ENCODE measurements at places on chromosomes 7 and 10.

GRCh38 chr10:114520453-114520852 is 116.2 kb upstream of the AFAP1L2 start:
- peak; percentile 61 for DNase-seq

DNA sequence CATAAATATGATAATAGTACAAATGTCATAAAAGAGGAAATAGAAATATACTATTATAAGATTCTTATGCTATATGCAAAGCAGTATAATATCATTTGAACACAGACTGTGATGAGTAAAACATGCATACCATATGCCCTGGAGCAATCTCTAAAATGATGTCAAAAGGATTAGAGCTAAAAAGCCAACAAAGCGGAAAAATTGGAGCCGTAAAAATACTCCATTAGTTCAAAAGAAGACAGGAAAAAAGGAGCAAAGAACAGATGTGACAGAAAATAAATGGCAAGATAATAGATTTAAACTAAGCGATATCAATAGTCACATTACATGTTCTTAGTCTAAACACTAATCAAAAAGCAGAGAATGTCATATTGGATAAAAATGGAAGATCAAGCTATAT is 191.0 kb upstream of the PLPP4 start:
- no peak for DNase-seq

DNA sequence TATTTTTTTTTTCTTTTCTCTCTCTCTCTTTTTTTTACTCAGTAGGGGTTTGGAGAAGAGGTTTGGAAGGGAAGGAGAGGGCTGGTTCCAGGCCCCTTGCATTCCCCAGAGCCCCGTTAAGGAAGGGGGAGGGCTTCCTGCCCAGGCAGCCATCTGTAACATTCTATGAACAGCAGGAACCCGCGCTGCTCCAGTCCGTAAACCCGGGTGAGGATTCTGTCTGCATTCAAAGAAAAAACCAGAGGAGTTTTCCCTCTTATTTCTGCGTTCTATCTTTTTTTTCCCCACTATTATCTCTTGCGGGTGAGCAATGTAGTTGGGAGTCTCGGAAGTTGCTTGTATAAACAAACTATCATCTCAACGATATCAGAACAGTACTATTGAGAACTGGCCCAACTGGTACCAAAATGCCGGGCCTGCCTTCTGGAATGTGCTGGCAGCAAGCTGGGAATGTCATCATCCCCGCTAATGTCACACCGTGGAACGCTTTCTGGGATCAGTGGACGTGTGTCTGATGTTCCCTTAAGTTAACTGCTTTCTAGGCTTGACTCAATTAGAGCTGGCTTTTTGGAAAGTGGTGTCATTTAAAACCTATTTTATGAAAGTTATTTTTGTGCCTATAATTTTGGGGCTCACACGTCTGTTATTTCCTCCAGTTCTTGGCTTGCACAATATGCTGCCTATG is 153.1 kb upstream of the MEOX2 start:
- no peak for DNase-seq

DNA sequence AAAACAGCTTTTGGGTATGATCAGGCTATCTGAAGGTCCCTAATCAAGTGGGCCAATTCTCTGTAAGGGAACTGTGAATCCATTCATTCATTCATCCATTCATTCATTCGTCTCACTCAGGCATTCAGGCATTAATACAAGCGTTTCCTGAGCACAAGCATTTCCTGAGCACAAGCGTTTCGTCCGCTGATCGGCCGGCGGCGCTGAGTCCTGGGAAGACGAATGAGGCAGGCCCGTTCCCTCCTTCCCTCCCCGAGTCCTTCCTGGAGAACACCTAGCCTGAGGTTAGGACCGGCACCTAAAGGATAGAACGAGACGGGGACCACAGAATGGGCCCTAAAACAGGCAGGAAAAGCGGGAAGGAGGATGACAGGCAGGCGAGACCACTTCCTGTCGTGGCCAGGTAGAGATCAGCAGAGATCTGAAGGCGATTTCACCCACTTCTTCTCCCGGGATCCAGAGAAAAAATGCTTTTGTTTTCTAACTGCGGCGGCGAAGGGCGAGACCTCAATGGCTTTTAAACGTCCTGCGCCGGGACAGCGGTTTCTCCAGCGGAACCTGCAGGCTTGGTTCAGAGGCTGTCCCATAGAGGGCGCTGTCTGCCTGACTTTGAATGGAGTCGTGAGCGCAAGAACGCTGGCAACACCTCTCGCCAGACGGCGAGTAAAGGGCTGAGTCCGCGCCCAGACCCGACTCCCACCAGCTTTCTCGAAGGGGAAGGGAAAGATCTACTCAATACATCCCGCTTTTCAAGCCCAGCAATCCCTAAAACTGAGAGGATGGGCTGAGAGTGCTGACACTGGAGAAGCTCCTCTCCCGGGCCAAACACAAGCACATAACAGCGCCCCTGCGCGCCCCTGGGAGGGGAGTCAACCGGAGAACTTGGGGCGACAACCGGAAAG is 2.9 kb upstream of the HMX3 start:
- peak; percentile 23 for DNase-seq

DNA sequence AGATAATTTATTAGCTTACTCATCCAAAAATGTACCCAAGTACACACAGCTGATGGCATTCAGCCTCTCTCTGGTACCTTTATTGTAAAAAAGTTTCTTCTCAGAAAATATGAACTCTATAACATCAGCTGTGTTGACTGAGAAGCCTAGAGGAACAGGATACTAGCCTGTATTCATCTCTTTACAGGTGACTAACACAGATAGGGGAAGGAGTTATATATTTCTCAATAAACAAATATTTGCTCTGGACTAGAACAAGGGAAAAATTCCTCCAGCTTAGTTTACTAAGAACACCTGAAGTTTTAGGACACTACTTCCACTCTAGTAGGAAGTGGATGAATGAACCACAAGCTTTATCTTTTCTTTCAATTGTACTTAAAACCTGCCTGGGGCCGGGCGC is 67.8 kb downstream of the ZNF248 start:
- no peak for DNase-seq

GRCh38 chr10:48317321-48317990 is 11.0 kb downstream of the MAPK8 start:
- DNase-seq = no peak

DNA sequence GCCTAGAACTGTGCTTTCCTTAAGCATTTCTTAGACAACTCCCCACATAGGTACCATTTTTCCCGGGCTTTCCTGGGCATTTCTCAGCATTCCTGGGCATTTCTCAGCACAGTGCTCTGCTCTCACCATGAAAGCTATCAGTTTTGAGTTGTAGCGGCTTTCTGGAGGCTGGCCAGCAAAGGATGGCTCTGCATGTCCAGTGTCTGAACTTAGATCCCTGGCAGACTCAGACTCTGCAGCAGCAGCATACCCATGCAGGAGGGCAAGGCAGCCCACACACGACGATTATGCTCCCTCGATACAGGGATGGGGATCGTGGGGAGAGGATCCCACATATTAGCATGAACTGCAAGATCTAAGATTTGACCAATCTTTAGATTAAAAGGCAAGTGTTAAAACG is 248.9 kb upstream of the MKI67 start:
- DNase-seq = no peak

DNA sequence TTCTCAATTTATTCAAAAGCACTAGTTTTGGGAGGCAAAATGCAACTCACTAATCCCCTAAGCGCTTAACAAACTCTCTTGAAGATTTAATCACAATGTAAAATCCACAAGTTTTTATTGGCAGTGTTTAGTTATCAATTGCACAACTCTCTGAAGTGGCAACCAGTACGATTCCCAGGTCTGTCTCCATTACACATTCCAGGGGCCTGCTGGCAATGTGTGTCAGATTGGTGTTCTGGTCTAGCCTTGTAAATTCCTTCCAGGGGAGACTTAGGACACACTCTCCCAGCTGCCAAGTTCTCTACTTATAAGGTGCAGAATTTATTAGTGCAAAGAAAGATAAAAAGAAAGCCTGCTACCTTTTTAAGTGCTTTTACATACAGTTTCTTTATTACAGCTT is 164.7 kb upstream of the HPS1 start:
- DNase-seq = no peak

- DNase-seq = no peak
Measured at GRCh38 chr7:82395147-82395546, 48.4 kb downstream of the CACNA2D1 start.

DNA sequence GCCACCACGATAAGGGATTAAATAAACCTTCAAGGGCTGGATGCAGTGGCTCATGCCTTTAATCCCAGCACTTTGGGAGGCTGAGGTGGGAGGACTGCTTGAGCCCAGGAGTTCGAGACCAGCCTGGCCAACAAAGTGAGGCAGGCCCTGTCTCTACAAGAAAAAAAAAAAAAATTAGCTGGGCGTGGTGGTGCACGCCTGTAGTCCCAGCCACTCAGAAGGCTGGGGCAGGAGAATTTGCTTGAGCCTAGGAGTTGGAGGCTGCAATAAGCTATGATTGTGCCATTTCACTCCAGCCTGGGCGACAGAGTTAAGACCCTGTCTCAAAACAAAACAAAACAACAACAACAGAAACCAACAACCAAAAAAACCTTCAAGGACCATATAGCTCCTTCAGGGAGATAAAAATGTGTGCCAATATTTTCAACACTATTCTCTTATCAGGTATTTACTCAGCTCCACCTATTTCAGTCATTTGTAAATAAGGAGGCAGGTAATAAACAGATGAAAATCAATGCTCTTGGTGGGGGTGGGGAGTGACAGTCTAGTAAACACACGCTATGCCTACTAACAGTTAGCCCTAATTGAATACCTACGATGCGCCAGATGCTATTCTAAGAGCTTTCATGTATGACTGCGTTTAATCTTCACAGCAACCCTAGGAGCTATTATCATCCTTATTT is 13.2 kb downstream of the BAIAP2L1 start:
- no peak for DNase-seq

DNA sequence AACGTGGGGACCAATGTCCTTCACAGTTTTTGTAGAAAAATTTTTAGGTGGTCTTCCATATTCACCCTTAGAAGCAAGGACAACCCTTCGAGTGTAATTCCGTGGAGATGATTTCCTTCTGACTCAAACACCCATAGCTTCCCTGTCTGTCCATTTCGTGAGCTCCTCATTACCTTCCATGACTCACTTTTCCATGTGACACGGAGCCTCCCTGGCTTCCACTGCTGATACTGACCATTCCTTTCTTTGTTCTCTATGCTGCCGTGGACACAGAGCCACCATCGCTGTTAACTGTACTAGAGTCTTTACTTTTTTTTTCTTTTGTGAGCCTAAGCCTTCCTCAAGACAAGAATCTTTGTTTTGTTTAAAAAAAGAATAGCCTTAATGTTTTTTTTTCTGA is 12.5 kb upstream of the ARMS2 start:
- no peak for DNase-seq

- no peak for DNase-seq
Measured at GRCh38 chr10:73433538-73433867, at the start of gene MSS51. Gene MSS51 (minus strand): TSS chr10:73433561. CDS start chr10:73428284, 5,277 bp downstream.

DNA sequence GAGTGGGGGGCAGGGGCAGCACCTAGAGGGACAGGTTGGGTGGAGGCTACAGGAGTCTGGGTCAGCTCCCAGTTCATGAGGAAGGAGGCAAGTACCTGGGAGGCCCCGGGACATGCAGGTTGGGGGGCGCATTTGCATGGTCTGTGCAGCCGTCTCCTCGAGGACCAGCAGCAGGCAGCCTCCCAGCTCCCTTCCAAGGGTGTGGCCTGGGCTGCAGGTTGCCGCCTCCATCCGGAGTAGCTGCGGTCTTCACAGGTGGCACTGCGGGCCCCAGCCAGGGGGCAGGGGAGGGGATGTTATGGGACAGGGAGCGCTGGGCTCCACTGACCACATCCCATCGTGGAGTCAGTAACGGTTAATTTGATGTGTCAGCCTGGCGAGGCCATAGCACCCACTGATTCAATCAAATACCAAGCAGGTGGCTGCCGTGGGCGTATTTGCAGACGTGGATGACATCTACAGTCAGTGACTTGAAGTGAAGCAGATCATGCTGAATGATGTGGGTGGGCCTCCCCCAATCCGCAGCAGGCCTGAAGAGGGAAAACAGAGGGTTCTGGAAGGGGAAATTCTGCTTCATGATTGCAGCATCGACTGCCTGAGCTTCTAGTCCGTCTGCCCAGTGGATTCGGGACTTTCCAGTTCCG is 81.6 kb downstream of the PRKAG2 start:
- DNase-seq = no peak
